Mesenteric fat pad (tissue), 1 donor: ENCODE measurements at places on chromosomes 16 and 17. TPM values are rescaled to one million over a fixed set of nuclear protein-coding genes. Genes with fewer than 3 reads are reported as not detected.

- DNase-seq: no peak
These were observed 255.9 kb upstream of the PMFBP1 start for GRCh38 chr16:72427783-72428331.

GRCh38 chr17:32494621-32495358 lies 8.0 kb downstream of the CDK5R1 start:
- DNase-seq: no peak

RNF135 gene
- total RNA-seq: 32.8 TPM

CPNE7 gene
- 1.3 TPM for total RNA-seq

NKD1 gene
- 2.4 TPM for total RNA-seq

DNA sequence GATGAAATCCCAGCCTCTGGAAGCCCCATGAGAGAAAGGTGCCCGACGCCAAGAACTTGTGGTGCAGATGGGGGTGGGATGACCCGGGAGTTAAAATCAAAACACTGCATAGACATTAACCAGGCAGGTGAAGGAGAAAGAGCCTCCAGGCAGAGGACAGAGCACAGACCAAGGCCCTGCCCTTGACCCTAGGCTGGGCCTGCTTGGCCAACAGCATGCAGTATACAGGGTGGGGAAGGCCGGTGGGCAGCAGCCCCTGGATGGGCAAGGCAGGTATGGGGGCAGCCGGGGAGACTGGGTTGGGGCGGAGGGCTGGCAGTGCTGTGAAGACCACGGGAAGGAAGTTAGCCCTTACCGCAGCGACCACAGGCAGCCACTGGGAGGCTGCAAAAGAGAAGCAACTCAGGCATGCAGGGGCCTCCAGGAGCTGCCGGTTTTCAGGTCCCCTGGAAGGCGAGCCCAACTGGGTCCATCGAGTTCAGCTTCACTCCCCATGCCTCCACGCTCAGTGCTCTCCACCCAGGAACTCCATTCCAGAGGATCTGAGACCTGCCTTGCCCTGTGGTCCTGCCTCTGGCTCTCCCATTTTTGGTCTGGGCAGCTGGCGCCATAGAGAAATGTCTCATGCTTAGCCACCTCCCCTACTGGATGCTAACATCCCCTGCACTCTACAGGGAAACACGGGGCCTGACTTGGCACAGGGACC lies 81.2 kb downstream of the C16orf95 start:
- DNase-seq: no peak

DNA sequence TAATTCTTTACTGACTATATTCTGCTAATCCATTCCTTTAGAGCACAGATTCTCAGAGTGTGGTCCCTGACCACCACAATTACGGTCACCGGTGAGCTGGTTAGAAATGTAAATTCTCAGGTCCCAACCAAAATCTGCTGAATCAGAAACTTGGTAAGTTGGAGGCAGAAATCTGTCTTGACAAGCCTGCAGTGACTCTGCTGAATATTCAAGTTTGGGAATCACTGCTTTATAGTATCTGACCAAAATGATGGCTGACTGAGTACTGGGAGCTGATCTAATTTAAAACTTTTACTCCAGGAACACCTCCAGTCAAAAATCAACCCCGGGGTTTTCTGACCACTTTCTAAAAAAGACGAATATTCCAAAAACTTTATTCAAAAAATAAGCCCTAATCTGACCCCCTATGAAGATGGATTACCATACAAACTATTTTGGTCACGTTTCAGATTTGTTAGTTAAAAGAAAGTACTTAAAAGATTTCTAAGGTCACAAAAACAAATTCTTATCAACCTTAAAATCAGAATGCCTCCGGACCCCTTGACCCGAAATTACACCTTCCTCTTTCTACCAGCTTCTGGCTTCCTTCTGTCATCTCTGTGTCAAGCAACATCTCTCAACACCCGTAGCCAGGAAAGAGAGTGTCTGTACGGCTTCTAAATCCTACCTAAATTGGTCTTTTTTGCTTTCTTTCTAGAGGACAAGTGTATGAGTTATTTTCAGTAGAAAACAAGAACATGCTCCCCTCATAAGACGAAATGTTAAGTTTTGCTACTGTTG lies 38.6 kb downstream of the CREBBP start:
- no peak for DNase-seq

- DNase-seq: peak; percentile 22
These were observed 191.0 kb downstream of the IRF8 start for GRCh38 chr16:86089991-86090390.

DNA sequence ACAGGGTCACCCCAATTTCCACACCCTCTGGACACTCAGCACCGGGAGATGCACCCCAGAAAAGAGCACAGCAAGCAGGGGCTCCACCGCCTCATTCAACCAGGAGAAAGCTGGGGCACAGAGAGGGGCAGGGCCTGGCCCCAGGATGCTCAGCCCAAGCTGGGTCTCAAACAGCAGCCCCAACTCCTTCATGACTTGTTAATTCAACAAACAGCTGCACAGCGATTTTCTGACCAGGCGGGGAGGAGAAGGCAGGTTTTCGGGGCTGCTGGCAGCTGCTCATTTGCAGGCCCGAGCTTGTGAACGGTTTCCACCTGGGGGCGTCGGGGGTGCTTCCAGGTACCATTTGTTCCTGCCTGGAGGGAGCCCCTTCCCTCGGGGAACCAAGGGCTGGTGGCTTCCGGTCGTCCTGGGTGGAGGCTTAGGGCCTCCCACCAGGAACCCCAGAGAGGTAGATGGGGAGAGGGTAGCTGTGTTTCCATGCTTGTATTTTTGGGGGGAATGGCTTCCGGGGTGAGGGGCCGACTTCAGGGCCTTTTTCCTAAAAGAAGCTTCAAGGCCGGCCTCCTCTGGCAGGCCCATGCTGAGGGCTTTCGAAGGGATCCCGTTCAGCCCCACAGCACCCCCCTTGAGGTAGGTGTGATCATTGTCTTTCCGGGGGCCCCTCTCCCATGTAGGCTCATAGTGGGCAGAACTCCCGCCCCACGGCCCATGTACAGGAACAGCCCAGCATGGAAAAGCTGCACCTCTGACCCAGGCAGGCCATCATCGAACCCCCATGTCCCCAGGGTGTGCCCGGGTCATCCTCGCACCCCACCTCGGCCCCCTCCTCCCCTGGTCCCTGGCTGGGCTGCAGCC lies 191.6 kb upstream of the GSE1 start:
- no peak for DNase-seq

GRCh38 chr16:67296420-67296819 lies 17.1 kb downstream of the PLEKHG4 start:
- no peak for DNase-seq

ASGR1 gene
- total RNA-seq: 2.2 TPM

DNA sequence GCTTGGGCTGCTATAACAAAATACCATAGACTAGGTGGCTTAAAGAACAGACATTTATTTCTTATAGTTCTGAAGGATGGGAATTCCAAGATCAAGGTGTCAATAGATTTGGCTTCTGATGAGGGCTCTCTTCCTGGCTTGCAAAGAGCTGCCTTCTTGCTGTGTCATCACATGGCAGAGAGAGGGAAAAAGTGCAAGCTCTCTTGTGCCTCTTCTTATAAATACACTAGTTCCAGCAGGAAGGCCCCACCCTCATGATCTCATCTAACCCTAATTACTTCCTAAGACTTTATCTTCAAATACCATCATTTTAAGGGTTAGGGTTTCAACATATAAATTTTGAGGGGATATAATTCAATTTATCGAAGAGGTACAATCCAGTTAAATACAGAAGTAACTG lies 30.6 kb downstream of the ABCA9 start:
- DNase-seq: no peak

DNA sequence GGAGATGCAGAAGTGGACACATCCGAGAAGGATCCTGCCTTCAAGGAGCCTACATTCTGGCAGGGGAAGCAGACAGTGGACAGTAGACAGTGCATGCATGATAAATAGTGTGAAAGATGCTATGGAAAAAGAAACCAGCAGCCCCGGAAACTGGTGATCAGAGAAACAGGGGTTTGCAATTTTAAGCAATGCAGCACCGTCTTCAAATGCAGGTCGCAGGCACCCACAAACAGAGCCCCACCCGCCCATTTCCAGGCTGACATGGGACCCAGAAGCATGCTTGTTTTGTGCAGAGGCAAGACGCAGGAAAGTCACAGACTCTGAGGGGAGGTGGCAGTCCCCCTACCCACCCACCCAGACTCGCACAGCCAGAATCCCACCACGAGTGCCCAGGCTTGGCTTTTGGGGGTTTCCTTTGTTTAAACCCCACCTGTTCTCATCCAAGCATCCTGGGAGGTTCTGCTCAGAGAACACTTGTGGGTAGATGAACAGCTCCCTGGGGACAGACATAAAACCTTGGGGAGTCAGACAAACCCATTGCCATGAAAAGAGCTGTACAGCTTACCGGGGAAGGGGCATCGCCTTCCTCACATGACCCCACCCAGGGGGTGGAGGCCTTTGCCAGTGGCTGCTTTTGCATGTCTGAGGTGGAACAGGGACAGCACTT lies 114.3 kb downstream of the MGAT5B start:
- no peak for DNase-seq

SHBG gene
- 0.71 TPM for total RNA-seq

DNA sequence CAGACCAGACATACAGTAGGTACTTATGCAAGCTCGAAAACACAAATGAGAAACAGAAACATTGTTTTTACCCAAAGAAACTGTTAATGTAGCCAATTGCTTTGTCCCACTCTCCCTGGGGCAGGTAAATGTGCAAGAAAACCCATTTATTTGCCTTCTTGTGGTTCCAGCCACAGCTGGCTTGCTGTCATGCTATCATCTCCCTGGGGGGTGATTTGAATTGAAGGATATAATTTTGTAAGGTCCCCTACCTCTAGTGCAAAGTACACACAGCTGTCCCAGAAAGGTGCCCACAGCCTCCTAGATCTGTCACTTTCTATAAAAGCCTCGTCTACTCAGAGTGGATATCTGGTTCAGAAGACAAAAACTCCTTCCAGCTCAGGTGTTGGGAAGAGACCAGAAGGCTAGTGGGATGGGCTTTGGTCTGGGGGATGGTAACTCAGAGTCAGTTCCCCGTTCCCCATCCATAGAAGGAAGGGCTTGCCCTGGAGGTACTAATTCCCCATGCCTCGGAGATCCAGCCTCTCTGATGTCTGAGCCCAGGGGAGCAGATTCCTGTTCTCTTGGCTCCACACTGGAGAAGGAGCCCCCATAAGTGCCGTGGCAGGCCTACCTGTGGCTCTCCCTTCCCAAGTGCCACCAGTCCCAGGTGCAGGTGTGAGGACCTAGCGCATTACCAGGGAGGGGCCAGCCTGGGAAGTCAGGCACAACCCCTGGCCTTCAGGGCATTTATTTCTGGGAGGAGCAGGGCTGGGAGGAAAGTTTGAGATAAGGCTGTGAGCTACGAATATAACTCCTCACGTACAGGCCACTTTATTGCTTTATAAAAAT lies 2.4 kb upstream of the PRR15L start:
- DNase-seq: no peak

DNA sequence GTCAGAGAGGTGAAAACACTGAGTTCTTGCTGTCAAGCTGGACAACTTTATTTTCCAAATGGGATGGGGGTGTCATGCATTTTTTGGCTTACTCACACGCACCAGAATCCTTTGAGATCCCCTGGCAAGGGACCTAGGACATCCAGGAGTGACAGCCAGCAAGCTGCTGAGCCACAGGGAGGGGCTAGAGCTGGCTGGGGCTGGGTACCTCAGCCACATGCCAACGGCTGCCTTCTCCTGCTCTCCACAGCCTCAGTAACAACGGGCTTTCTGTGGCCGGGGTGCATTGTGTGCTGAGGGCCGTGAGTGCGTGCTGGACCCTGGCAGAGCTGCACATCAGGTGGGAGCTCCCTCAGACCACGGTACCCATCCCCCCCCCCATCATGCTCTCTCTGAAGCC lies 47.6 kb downstream of the NLRC5 start:
- no peak for DNase-seq

- no peak for DNase-seq
These were observed 49.2 kb upstream of the CBFA2T3 start for GRCh38 chr16:89026121-89026612.

HCRT gene
- not detected for total RNA-seq

GRCh38 chr16:54077050-54077821 lies 209.4 kb downstream of the IRX3 start:
- DNase-seq: no peak

SEC14L5 gene
- 0.35 TPM for total RNA-seq

DNA sequence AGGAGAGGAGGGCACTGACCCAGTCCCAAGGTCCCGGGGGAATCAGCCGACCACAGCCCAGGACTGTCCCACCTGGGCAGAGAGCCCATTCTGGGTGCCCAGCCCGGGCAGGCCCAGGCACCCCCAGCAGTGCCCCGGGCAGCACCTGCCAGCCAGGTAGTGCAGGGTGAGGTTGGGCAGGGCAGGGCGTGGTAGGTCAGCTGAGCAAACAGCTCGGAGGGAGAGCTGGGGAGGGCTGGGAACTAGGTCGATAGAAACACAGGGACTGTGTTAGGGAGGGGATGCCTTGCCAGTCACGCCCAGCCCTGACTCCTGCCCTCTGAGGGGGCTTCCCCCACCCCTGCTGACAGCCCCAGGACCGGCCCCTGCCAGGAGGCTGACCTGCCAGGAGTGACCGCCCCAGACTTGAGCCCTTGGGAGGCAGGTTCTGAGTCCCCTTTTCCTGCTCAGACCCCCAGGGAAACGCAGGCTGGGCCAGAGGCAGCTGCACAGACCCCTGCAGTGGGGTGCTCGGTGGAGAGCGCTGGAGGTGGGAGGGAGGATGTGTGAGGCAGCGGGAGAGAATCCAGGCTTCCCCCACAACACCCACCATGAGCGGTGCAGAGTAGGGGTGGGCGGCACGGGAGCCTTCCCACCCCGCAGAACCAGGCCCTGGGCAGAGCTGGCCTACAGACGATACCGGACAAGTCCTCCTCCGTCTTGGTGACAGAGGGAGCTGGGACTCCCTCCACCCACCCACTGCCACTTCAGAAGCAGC lies 4.7 kb downstream of the HS3ST6 start:
- DNase-seq: no peak

GRCh38 chr17:45127548-45128300 lies 4.6 kb downstream of the PLCD3 start:
- DNase-seq: no peak

NAGS gene
- total RNA-seq: 0.80 TPM

TBC1D3B gene
- total RNA-seq: 3.3 TPM

DNA sequence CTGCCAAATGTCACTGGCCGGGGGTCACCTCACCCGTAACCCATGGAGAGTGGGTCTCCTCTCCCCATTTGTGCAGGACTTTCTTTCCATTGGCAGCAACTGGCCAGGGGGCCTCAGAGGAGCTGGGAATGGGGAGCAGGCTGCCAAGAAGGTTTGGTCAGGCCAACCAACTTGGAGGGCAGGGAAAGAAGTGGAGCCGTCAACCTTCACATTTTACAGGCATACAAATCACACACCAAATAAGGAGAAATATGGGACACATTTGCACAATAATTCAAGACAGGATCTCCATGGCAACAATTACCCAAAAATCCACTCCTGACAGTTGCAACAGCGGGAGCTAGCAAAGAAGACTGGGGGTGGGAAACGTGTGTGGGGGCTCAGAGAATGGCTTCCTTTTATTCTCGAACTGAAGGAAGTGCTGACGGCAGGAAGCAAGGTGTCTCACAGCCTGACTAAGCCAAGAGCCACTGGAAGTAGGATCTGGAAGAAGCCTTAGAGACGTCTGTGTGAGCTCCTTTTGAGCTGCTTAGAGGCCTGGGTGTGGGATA lies 20.9 kb downstream of the RPRML start:
- DNase-seq: no peak
